ENCODE measurements at places on chromosomes 11 and 22. TPM values are rescaled to one million over a fixed set of nuclear protein-coding genes. Genes with fewer than 3 reads are reported as not detected.

Gene UBQLN3
- total RNA-seq: not detected

Gene CCDC157
- total RNA-seq: 1.0 TPM

Gene TRIM29
- not detected for total RNA-seq

GRCh38 chr11:122754553-122755322 is 83.6 kb upstream of the CRTAM start:
- no peak for DNase-seq

- peak; percentile 73 for DNase-seq
Measured at GRCh38 chr11:63916837-63917691, at the start of gene RCOR2. Gene RCOR2 (minus strand): TSS chr11:63917164. CDS start chr11:63916456, 708 bp downstream.

DNA sequence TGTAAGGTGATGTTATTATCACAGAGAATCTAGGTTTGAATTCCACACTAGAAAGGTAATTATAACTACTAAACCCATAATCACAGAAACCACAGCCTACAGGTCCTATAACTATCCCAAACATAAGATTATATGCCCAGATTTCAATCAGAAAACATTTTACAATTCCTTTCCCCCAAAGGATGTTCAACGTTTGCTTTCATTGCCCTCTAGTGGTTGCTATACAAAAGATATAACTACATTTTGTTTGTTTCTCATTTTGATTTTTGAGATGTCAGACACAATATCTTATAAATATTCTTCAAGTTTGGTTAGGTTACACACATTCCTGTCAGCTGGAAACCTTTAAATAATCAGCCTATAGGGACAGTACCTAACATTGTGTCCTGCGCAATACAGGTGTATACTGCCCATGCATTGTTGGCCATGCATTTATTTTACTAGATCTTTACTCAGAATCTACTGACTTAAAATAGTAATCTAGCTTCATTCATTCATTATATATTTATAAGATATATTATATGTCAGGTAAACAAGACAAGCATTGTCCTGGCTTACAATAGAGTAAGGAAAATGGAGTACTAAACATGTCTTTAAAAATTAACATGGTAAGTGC is 530.5 kb upstream of the CCDC90B start:
- DNase-seq: no peak

Gene PKNOX2
- total RNA-seq: 0.94 TPM

Gene OR10G4
- total RNA-seq: not detected

DNA sequence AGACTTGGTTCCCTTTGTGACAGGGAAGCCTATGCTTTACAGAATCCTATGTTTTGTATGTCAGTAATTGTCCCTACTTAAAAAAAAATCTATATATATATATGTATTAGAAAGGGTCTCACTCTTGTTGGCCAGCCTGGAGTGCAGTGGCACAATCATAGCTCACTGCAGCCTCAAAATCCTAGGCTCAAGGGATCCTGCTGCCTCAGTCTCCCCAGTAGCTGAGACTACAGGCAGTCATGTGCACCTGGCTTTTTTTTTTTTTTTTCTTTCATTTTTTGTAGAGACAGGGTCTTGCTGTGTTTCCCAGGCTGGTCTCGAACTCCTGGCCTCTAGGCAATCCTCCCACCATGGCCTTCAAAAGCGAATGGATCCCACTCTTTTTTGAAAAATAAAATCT is 2.1 kb upstream of the NEAT1 start:
- no peak for DNase-seq

DNA sequence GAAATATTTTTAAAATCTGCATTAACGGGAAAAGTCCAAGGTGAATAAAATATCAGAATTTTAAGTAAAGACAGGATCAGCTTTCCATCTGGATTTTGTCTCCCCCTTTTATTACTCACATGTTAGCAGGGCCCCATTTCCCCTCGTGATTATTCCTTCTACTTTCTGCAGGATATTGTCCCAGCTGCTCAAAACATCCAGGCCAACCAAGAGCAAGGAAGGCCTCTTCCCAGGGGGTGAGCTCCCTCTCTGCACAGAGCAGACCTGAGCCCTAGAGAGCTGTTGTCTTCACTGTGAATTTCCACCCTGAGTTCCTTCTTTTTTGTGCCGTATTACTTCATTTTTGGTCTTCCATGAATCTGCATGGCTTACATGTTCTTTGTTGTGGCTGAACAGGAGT is 3.7 kb upstream of the TMPRSS13 start:
- DNase-seq: no peak

- no peak for DNase-seq
Measured at GRCh38 chr22:24775769-24776492, 1.4 kb upstream of the PIWIL3 start.

DNA sequence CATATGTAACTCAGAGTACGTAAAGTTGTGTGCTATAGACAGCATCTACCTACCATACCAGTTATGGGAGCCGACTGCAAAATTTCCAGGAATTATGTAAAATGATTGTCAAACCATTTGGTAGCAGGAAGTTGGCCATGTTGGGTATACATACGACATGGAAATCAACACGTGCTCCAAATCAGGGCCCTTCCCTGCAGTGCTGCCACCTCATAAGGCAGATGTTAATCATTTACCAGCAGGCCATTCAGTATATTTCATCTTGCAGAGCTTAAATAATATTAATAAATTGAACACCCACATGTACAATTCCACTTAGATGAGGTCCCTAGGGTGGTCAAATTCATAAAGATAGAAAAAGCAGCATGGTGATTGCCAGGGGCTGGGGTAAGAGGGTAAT is 9.8 kb downstream of the MS4A18 start:
- no peak for DNase-seq

DNA sequence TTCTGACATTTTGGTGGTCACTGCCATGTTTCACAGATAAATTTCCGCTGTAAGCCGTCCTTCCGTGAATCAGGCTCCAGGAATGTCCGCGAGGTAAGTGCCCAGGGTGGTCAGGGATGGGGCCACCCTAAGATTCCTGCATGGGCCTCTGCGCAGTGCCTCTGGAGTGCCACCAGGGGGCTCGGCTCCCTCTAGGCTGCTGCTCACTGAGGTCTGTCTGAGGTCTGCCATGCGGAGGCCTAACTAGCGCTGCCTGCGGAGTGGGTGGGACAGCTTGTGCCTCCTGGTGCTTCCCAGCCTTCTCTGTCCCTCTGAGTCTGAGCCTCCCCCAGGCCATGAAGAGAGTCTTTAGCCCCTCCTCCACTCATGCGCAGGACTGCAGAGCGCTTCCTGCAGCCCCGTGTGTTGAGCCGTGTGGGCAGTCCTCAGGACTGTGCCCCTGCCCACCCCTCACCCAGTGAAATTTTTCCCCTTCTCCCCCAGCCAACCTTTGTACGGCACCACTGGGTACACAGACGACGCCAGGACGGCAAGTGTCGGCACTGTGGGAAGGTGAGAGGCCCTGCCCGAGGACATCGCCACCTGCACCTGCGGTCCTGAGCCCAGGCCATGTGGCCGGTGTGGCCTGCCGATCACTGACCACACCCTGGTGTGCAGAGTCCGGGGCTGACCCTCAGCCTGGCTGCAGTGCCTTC is 11.9 kb upstream of the MDK start:
- DNase-seq: peak; percentile 57

DNA sequence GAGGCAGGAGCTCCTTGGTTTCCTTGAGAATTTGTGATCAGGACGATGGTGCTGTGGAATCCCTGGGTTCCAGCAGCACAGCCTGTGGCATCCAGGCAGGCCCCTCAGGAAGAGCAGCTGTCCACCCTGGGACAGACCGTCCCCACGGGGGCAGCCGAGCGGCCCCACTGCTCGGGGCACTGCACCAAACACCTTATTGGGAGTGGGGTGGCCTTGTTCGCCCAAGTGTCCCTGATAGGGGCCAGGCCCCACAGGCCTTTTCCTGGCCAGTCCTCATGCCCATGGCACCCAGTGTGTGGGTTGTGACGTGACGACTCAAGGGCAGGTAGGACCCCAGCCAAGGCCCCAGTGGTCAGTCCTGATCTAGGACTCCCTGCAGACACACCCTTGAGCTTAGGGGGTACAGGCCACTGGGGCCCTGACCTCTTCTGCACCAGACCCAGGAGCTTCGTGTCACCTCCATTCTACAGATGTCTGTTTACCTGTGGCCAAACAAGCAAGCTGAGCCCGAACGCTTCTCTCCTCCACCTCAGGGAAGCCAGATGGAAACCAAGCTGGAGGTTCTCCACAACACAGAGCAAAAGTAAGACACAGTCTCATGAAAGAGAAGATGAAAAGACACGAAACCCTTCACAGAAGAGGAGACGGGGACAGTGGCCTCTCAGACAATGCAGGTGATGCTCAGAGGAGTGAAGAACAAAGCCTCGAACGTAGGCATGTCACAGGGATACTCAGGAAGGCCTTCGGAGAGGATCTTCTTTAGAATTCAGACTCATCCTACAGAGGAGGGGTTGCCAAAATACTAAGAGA is 1.6 kb upstream of the BRD1 start:
- DNase-seq: no peak

- no peak for DNase-seq
Measured at GRCh38 chr11:79417069-79417920, 23.5 kb downstream of the TENM4 start.

GRCh38 chr11:84398017-84398626 is 1112.0 kb upstream of the CCDC90B start:
- DNase-seq: no peak

Gene P2RY2
- total RNA-seq: 1.3 TPM

Gene PHLDA2
- total RNA-seq: 26.4 TPM

GRCh38 chr11:44870181-44870580 is 80.5 kb downstream of the TP53I11 start:
- no peak for DNase-seq

DNA sequence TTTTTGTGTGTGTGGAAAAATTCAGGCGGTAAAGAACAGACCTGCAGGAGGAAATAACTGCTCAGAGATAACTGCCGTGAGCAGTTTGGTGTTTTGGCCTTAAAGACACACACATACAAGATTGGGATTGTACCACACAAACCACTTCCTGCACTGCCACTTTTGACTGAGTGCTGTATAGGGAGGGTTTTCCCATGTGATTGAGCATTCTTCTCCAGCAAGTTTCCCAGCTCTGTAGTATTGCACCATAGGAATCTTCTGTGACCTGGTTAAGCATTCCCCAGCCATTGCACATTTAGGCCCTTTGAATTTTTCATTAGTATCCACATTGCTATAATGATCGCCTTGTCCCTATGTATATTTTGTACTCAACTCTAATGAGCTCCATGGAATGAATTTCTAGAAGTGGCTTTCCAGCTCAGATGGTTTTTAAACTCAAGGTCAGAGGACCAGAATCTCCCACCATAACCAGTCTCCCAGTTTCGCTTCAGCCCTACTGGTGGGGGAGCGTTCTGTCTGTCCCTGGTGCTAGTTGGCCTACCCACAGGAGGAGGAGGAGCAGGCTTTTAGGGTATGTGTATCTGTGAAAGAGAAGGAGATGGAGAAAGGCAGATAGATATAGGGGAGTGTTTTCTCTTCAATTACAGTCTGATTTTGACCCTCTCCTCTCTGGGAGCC is 9.3 kb downstream of the CD82 start:
- no peak for DNase-seq

DNA sequence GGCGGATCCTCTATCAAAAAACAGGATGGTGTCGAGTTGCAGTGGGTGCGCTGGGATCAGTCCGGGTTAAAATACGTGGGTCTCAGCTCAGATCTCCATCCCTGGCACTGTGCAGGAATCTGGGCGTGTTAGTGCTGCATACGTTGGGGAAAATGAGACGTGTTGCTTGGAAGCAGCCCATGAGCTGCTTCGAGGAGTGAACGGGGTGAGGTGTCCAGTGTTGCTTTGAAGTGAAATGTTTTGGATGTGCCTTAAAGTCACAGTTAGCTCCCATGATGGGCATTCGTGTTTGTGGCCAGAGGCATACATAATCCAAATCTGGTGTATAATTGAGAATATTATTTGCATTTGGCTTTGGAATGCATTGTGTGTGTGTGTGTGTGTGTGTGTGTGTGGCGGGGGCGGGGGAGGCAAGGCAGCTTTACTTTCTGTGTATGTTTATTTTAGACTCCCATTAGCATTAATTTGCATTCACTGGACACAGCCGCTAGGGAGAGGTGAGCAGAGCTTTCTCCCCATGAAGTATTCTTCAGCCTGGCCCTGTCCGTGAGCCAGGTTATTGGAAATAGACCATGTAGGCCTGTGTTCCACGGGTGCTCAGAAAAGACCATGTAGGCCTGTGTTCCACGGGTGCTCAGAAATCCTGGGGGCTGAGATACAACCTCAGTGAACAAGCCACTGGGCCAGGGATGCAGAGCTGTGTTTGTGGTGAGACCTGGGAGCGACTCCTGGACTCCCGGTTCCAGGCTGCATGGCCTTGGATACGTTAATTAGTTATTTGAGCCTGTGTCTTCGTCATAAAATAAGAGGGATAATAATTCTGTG is 134.6 kb downstream of the ST3GAL4 start:
- DNase-seq: no peak

Gene LRRC74B
- total RNA-seq: not detected

DNA sequence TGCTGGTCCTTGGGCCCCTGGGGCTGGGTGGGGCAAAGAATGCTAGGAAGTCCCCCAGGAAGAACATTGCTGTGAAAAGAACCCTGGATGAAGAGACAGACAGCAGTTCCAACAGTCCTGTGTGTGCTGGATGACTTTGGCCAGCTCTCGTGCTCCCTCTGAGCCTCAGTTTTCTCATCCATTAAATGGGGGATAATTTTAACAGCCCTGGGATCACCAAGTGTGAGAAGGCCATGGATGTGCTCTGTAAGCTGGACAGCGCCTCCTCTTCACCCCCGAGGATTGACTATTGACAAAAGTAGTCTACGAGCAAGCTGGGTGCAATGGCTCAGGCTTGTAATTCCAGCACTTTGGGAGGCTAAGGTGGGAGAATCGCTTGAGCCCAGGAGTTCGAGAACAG is 2.5 kb downstream of the LARGE2 start:
- DNase-seq: no peak

Gene VPREB3
- not detected for total RNA-seq

DNA sequence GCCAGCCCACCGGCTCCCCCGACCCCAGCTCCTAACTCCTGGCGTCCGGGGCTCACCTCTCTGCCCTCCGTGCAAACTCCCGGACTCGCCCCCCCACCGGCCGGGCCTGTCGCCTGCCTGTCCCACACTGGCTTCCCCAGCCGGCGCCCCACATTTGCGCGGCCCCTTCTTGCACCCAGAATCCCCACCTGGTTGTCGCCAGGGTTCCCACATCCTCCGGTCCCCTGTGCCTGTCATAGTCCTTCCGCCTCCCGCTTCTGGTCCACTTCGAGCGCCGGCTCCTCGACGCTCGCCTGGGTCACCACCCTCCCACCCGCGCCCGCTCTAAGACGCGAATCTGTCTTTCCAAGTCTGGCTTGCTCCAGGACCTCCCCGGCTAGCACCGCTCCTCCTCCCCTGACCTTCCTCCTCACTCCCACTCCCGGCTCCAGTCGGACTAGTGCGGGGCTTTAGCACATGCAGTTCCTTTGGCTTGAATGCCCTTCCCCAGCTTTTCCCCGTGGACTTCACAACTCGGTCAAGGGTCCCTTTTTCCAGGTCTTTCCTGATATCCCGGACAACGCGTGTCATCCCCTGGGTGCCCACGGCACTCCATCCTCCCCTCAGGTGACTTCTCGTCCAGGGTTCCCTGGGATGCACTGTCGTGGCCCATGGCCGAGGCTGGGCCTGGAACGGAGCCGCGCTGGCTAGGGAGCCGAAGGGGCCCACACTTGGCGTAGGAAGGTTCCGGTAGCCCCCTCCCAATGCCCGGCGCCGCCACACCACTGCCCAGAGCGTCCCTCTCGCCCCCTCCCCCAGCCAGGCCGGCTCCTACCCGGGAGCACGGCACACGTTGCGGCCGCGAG is 635 bp downstream of the SCARF2 start:
- peak; percentile 43 for DNase-seq

Gene SPI1
- not detected for total RNA-seq
